ENCODE measurements at places on chromosomes 7 and 10. TPM values are rescaled to one million over a fixed set of nuclear protein-coding genes. Genes with fewer than 3 reads are reported as not detected.

Gene FAM200A
- 5.0 TPM for total RNA-seq

Gene GPR15LG
- total RNA-seq = 560 TPM

GRCh38 chr7:90625051-90625450 is 28.9 kb downstream of the CDK14 start:
- H3K27ac ChIP-seq = no peak overlapping the region
- H3K27me3 ChIP-seq = no peaks in the 10 kb centered on the region
- no peaks in the 10 kb centered on the region for H3K36me3 ChIP-seq
- no peak for DNase-seq

Gene TFR2
- total RNA-seq = 2.3 TPM

- peaks cover 3% of the 10 kb centered on the region for H3K27me3 ChIP-seq
- no peaks in the 10 kb centered on the region for H3K4me1 ChIP-seq
- H3K36me3 ChIP-seq = no peaks in the 10 kb centered on the region
- no peak overlapping the region for H3K27ac ChIP-seq
Observed at GRCh38 chr7:1260244-1260635, 27.6 kb downstream of the UNCX start.

DNA sequence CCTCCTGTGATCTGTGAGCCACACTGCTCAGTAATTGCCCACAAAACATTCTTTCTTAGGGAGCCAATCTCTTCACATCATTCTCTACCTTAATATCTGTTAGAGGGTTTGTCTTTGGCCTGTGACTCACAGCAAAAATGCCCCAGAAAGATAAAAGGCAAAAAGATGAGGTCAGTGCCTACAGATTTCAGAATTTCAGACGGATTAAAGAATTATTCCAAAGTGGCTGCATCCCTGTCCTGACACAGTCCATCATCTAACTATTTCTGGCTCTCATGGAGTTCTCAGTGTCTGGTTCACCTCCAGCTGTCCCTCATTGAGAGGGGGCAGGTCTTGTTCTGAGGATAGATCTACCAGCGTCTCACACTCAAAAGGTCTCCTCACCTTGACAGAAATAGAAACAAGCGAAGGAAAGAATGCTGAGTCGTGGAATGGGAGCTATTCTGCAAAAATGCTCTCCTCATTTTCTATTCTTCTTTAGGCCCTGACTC is 138.5 kb upstream of the AOAH start:
- no peaks in the 10 kb centered on the region for H3K36me3 ChIP-seq
- H3K4me1 ChIP-seq = no peaks in the 10 kb centered on the region
- no peak for DNase-seq
- no peak overlapping the region for H3K27ac ChIP-seq
- no peak overlapping the region for H3K4me3 ChIP-seq

DNA sequence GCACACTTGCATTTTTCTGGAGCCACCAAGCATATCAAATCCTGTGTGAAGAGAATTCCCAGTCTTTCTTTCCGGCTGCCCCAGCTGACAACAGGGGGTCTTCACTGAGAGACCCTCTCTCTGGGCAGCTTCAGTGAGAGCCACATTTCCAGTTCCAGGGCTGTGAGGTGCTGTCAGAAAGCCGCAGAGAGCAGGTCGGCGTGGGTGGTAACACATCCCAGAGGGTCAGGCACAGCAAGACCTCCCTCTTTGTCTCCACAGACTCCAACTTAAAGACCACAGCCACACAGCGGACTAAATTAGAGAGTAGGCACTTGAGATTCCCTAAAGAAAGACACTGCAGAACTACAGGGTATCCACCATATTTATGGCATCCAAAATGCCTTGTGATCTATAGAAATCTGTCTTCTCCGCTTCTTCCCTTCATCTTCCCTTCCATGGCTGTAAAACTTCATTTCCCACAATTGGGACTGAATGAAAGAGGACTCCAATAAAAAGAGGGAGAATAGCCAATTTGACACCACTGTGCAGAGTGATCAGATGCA is 116.0 kb upstream of the C7orf33 start:
- no peak overlapping the region for H3K4me3 ChIP-seq
- no peaks in the 10 kb centered on the region for H3K27me3 ChIP-seq
- DNase-seq = no peak
- H3K36me3 ChIP-seq = no peaks in the 10 kb centered on the region

DNA sequence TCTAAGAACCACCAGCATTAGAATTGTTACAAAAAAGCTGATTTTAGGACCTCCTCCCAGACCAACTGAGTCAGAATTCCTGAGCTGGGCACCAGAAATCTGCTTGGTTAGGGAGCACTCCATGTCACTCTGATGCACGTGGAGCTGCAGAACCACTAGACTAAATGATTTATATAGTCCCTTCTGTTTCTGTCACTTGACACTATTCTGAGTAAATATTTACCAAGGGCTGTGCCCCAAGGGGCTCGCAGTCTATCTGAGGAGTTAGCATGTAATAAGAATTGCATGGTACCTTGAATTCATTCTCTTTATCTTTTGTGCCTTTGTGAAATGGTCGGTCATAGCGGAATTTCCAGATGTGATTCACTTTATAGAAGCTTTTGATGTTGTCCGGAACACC is 196.0 kb upstream of the IMMP2L start:
- no peak overlapping the region for H3K27ac ChIP-seq
- no peaks in the 10 kb centered on the region for H3K36me3 ChIP-seq
- H3K4me3 ChIP-seq = no peak overlapping the region

- no peaks in the 10 kb centered on the region for H3K4me1 ChIP-seq
- no peaks in the 10 kb centered on the region for H3K27me3 ChIP-seq
- no peak overlapping the region for H3K4me3 ChIP-seq
- no peaks in the 10 kb centered on the region for H3K36me3 ChIP-seq
- no peak for DNase-seq
- no peak overlapping the region for H3K27ac ChIP-seq
Observed at GRCh38 chr10:116371737-116372136, 47.5 kb downstream of the CCDC172 start.

GRCh38 chr10:90635111-90635765 is 222.6 kb downstream of the HTR7 start:
- DNase-seq = no peak
- H3K27ac ChIP-seq = no peak overlapping the region
- no peaks in the 10 kb centered on the region for H3K27me3 ChIP-seq
- H3K4me3 ChIP-seq = no peak overlapping the region

DNA sequence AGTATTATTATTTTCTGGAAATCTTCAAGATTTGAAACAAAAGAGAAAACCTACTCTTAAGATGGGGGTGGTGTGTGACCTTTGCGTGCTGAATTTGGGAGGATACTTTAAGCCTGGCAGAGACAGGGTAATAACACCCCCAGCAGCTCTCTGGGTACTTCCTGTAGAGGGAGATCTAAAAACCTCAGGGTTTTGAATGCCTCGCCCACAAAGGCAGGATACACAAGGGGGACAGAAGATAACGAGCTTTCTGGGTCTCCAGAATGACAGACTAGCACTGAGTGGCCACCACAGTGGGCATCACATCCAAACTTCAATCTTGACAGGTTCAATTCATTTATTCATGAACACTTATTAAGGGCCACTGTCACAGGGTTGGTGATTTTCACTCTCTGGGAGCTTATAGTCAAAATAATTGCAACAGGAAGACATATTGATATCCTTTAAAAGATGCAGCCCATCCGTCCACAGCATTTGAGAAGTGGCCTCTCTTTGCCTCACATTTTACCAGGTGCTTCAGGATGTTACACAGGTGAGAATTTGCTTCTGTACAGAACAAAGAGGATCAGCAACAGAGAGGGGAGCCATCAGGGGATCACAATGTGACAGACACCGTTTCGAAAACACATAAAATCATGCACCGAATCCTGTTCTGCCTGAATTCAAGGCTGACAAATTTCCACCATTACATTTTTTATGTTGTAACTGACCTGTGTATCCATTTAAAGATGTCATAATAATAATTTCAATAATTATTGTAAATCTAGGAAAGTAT is 14.3 kb downstream of the CPA1 start:
- no peak overlapping the region for H3K4me3 ChIP-seq
- no peaks in the 10 kb centered on the region for H3K27me3 ChIP-seq
- H3K27ac ChIP-seq = no peak overlapping the region
- H3K4me1 ChIP-seq = no peaks in the 10 kb centered on the region
- DNase-seq = no peak

Gene PSD
- 4.2 TPM for total RNA-seq

- DNase-seq = no peak
- no peaks in the 10 kb centered on the region for H3K4me1 ChIP-seq
- no peaks in the 10 kb centered on the region for H3K36me3 ChIP-seq
- H3K27ac ChIP-seq = no peak overlapping the region
- no peak overlapping the region for H3K4me3 ChIP-seq
Observed at GRCh38 chr10:76899490-76899889, 738.1 kb downstream of the KCNMA1 start.

DNA sequence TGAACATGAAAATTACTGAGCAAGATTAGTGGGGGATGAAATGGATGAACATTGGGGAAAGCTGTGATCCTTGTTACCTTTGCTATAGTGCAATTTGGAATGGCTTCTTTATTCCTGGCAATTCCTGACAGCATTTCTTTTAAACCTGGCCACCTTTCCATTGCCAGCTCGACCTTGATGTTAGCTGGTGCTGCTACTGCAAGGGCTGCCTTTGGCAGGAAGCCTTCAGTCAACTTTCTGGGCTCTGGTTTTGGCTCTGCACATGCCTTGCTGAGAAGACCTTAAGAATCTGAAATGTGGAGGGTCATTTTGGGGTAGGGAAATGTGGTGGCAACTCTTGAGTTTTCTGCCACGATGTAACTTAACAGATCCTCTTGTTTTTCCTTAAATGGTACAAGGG is 64.7 kb downstream of the KAT6B start:
- no peak overlapping the region for H3K27ac ChIP-seq
- no peak for DNase-seq
- no peaks in the 10 kb centered on the region for H3K36me3 ChIP-seq
- H3K27me3 ChIP-seq = no peaks in the 10 kb centered on the region
- H3K4me1 ChIP-seq = no peaks in the 10 kb centered on the region

- H3K36me3 ChIP-seq = no peaks in the 10 kb centered on the region
- DNase-seq = no peak
- no peak overlapping the region for H3K4me3 ChIP-seq
- H3K27ac ChIP-seq = no peak overlapping the region
Observed at GRCh38 chr7:27053153-27053552, 42.6 kb downstream of the HOXA1 start.

Data from colonic mucosa (tissue), 4 donors.